M059J (cell line): ENCODE measurements at places on chromosomes 4 and X.

GRCh38 chr4:120922381-120923206 is at the start of gene PRDM5:
PRDM5 (minus strand) TSS chr4:120922726; CDS start chr4:120922608, 118 bp downstream.
- peak; percentile 63 for DNase-seq

DNA sequence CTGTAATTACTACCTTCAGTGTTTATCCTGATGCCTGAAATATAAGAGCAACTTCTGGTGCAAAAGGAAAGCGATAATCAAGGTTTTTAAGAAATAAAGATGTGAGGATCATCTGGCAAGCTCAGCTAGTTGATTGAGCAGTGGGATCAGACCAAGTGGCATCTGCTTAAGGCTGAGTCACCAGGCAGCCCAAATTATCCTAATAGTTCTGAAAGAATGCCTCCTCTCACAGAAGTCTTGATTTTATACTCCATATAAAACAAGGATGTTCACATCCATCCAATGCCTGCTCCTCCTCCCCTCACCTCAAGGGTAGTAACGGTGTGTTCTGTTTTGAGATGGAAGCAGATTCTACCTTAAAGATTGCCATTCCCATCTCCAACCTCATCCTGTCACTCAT is 134.5 kb upstream of the RASGEF1B start:
- DNase-seq: no peak

- DNase-seq: no peak
Measured at GRCh38 chr4:138677212-138677611, 338.4 kb upstream of the NOCT start.

DNA sequence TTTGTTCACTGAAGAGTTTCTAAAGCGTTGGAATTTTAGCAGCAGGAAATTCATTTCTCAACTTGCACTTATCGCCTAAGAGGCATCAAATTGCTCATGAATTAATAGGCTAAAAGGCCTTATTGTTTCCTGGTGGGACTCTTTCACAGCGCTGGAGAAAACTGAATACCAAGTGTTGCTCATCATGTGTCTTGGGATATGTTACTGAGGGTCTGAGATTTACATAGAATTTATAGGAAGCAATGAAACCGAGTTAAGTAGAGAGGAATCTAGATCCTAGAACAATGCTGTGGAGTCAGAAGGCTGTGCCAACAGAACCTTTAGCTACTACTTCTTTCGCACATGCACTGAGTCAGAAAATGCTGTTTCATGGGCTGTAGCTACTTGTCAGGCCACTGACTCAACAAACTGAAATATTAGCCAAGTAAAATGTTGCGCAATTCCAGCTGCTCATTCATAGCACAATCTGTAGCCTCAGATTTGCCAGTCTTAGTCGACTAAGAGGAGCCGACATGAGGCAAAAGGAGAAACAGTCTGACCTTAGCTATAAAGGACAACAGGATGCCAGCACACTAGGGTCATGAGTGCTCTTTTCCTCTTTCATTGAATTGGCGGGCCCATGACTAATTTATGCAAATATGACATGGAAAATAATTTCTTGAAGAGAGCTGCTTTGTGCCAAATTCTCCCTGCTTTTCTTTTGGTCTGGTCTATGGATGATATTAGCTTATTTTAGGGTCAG is 35.9 kb upstream of the CXCL8 start:
- DNase-seq: peak; percentile 96

GRCh38 chrX:70481471-70482270 is 37.0 kb downstream of the DLG3 start:
- peak; percentile 18 for DNase-seq

GRCh38 chr4:10196191-10196590 is 79.6 kb upstream of the WDR1 start:
- DNase-seq: peak; percentile 0

GRCh38 chrX:41391606-41392005 is 55.5 kb upstream of the NYX start:
- no peak for DNase-seq

DNA sequence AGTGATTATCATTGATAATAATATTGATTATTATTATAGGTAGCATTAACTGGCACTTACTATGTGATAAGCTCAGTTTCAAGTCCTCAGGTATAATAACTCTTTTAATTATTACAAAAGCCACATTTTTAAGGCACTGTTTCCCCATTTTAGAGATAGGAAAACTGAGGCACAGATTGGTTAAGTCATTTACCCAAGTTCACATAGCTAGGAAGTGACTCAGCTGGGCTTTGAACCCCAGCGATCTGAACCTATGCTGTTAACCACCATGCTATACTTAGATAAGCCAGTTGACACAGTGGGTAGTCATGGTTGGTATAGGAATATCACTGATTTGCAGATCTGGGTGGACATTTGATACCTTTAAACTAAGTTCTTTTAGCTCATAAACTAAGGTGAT is 110.4 kb downstream of the FRAS1 start:
- no peak for DNase-seq

GRCh38 chr4:139223682-139224317 is 46.8 kb upstream of the ELF2 start:
- DNase-seq: peak; percentile 57

DNA sequence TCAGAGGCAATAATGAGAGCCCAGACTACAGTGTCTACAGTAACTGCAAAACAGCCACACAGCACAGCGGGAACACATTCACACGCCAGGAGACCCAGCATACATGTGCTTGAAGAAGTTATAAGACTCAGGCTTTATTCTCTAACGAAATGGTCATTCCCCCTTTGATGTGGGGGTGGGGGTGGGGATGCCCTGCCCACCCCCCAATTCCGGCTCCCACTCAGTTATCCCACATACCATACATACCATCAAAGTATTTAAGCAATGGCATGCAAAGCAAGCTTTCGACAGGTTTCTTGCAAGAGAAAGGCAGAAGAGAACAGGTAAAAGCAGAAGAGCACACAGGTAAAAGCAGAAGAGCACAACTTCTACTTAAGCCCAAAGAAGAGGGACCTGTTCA is 3.6 kb downstream of the MECP2 start:
- DNase-seq: no peak

GRCh38 chr4:159071178-159071968 is 31.5 kb upstream of the RAPGEF2 start:
- peak; percentile 88 for DNase-seq

DNA sequence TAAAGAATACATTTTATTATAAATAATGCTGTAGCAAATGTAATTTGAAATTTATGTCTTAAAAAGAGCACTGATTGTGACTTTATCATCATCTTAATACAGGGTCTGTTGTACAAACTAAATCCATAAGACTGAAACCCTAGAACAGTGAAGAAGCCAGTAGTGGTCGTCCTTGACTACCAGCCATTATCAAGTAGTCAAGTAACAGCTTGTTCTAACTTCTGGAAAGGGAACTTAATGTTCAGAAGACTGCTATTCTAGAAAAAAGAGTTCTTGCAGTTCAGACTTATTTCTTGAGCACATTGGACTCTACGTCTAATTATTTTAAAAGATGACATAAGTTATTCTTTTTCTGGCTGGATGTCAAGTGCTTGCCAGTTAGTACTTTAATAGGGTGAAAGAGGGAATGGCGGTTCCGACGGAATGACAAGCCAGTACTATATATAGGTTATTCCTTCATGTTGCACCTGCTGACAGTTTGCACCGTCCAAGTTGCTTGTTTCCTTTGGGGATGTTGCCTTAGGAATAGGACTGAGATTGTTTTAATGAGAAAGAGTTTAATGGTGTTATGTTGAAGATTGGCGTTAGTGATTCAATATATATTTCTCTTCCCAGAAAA is 109.9 kb downstream of the RAPGEF2 start:
- no peak for DNase-seq

DNA sequence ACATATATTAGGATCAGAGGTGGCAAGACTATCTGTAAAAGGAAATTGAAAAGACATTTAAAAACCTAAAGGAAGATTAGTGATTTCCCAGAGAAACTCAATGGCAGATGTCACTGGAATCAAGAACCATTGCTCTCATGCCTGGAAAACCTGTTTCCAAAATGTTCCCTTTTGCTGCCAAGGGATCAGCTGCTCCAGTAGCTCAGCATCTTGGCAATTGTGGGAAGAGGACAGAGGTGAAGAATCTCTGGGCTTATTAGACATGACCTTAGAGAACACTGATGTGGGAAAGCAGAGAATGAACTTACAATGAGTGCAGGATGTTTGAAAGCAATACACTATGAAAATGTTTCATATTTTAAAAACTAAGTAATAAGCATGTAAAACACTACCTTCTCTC is 98.3 kb downstream of the SHROOM3 start:
- no peak for DNase-seq

DNA sequence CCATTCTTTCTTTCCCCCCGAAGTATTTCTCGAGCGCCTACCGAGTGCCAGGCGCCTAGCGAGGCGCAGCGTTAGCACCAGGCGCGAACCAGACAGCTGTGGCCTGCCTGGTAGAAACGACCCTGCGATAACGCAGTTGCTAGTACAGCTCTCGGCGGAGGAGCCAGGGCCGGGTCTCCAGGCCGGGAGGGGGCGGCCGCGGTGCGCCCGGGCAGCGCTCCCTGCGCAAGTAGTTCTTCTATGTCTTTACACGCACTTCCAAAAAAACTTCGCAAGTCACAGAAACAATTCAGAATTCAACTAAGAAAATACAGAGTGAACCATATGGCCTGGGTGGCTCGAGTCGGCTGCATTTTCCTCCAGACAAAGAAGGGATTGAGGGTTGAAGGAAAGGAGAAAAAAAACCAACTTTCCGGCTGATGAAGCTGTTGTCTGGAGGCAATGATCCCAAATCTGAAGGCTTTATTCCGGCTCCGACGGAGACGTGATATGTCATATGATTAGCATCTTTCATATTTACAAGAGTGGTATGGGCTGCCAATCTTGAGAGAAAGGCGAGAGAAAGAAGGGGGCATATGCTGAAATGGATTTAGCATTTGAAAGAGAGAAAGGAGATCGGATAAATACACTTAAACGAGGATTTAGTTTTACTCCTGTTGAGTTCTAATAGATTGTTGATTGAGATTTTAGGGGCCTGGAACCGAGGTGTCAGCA is 7.2 kb upstream of the NEUROG2 start:
- DNase-seq: no peak

GRCh38 chr4:129929984-129930383 is 834.0 kb downstream of the C4orf33 start:
- DNase-seq: no peak

- peak; percentile 14 for DNase-seq
Measured at GRCh38 chr4:25308306-25308705, 4.3 kb upstream of the ZCCHC4 start.

- no peak for DNase-seq
Measured at GRCh38 chr4:134518574-134519217, 317.1 kb upstream of the PABPC4L start.

DNA sequence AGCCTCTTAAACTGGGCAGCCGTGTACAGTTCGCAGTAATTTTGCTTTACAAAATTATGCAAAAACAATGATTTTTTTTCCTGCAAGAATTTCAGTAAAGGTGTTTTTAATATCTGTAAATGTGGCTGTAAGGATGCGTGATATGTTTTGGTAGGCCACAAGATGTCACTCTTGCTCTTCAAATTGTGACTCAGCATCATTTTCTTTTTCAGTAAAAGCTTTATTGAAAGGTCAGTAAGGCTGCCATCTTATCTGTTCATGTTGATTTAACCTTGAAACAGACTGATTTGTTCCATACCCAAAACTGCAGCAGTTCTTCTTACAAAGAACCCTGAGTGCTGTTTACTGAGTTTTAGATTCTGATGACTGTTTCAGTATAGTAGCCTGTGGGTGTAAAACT is 39.9 kb downstream of the TXLNG start:
- DNase-seq: peak; percentile 65

DNA sequence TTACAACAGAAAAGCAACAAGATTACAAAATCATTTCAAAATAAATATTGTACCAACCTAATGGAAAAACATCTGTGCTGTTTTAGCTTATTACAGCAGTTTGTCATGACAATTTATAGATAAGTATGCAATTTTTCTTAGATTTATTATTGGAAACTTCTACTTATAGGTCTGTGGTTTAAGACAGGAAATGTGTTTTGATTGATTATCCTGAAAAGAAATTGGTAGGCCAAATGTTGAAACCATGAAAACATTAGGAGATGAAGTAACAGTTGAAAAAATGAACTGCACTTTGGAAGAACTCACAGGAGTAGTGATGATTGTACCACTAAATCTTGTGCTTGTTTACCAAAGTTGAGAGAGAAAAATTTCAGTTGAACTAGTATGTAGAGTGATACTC is 162.2 kb upstream of the GIMD1 start:
- no peak for DNase-seq

- DNase-seq: no peak
Measured at GRCh38 chr4:36254371-36254770, 10.1 kb upstream of the ARAP2 start.

DNA sequence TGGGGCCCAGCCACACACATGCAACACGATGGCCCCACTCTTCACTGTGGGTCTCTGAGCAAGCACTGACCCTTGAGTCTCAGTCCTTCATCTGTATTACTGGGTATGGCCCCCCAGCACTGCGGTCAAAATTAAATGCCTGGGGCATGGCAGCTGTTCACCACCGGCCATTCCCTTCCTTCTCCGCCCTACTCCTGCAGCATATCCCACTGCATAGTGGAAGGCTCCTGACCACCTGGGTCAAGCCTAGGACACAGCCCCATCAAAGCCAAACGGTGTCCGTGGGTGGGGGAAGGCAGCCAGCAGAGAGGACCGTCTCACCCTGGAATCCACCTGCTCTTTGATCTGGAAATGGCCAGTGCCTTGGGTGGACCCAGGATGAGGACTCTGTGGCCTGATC is 30.7 kb downstream of the PPP2R2C start:
- DNase-seq: no peak

- DNase-seq: no peak
Measured at GRCh38 chr4:153013202-153013977, 77.3 kb downstream of the FHDC1 start.

- peak; percentile 7 for DNase-seq
Measured at GRCh38 chrX:8273451-8273895, 102.4 kb upstream of the VCX2 start.

GRCh38 chr4:99816545-99817308 is at the start of gene DAPP1:
DAPP1 (plus strand) TSS chr4:99816827; CDS start chr4:99816914, 87 bp downstream.
- peak; percentile 26 for DNase-seq

GRCh38 chr4:89586864-89587263 is 250.1 kb downstream of the SNCA start:
- DNase-seq: no peak

DNA sequence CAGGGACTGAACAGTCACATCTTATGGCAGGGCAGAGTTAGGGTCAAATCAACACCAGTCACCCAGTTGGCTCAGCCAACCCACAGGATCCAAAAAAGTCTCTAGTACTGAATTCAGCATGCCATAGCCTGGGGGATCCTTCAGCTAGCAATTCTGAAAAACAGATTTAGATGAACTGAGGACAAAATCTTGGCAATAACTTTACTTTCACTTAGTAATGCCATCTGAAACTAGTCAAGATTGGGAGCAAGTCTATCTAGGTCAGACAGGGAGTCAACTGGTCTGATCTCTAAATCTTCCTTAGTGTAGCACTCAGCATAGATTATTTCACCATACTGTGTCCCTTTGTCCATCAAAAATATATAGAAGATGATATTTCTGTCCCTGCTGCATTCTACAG is 76.0 kb downstream of the HHIP start:
- peak; percentile 18 for DNase-seq

- DNase-seq: no peak
Measured at GRCh38 chr4:140363558-140363957, 9.9 kb upstream of the SCOC start.
